Stimulated activated CD4-positive, alpha-beta T cell treated with anti-CD3 and anti-CD28 coated beads, TNF-alpha, amount 100 ng/mL, for 4 hours (primary cell): ENCODE measurements at places on chromosomes 7 and 10.

GRCh38 chr10:98846787-98847186 lies 388.9 kb downstream of the HPSE2 start:
- no peak for DNase-seq

GRCh38 chr7:13152755-13153154 lies 465.3 kb downstream of the ARL4A start:
- DNase-seq, result no peak

GRCh38 chr10:52297747-52298146 lies 16.3 kb upstream of the DKK1 start:
- DNase-seq, result no peak

- no peak for DNase-seq
Observed at GRCh38 chr10:27319752-27320431, 79.3 kb upstream of the ACBD5 start.

DNA sequence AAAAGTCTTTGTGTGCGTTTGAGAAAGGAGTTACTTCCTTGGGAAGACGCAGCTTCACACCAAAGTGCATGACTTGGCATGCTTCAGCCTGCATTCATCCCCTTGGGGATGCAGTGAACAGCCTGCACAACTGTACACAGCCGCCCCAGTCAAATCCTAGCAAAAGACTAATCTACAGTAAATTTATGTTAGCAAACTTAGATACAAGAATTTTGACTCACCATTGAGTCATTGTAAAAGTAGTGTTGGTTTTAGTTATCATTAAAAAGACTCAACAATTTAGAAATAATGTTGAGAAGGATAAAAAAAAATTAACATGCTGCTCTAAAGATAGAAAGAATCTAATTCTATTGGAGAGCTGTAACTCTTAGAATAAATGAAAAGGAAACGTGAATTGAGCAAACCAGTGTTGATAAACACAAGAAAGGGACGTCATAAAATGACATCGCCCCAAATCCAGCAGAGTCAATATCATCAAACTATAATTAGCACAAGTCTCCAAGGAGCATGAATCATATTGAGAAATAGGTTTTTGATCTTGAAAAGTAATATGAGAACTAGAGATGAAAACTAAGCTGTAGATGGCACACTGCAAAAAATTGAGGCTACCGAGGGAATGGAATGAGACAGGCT lies 11.9 kb upstream of the OPTN start:
- DNase-seq, result no peak

DNA sequence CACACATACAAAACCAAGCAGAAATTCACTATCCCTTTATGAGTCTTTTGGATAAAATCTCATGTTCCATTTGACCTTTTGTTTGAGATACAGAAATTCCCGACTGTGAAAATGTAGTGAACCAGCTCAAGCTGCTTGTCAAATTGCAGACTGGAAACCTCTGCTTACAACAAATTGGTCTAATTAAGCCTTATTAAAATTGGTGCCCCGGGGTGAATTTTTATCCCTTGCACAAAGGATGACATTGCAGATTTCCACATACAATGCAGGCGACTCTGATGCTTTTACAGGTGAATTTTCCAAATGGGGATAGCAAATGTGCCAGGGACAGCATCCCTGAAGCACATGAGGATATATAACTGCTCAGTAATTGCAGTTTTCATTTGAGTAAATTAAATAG lies 257.3 kb downstream of the BMPER start:
- DNase-seq, result no peak

DNA sequence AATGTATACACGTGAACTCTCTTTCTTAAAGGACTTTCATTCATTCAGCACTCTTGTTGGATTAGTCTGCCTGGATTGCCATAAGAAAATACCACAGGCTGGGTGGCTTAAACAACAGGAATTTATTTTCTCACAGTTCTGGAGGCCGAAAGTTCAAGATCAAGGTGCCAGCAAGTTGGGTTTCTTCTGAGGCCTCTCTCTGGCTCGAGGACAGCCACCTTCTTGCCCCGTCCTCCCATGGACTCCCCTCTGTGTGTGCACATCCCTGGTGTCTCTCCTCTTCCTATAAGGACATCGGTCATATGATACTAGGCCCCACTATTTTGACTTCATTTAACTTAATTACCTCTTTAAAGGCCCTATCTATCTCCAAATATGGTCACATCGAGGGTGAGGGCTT lies 110.4 kb upstream of the BMPER start:
- DNase-seq, result no peak

GRCh38 chr10:132987671-132988571 lies 45.6 kb upstream of the CFAP46 start:
- no peak for DNase-seq

DNA sequence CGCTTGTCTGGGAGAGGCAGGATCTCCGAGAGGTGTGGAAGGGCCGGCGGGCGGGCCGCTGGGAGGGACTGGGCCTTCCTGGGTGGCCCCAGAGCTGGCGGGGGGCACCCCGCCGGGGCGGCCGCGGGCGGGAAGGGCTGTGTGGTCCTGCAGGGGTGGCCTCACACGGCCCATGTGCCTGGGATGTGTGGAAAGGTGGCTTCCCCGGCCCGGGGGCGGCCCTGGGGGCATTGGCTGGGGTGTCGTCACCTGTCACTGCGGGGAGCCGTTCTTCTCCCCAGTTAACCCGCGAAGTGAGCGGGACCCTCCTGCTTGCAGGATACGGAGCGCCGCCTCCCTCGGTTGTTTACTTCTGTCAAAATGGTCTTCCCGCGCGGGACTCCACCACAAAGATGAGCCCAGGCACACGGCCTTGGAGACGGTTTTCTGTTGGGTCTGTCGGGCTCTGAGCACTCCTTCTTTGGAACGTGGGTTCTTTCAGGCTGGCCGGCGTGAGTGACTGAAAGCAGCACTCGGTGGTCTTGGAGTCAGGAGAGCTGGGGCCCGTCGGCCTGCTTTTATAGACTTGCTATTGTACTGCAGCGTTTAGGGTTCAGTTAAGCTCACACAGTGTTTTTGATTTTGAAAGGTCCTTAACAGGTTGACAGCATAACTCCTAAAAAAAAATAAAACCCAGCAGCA lies 700 bp downstream of the SMC3 start:
- DNase-seq, result peak; percentile 26

- DNase-seq, result no peak
Observed at GRCh38 chr10:62352356-62352970, 21.7 kb upstream of the ZNF365 start.

GRCh38 chr10:3077940-3078630 lies 10.7 kb downstream of the PFKP start:
- DNase-seq, result no peak

DNA sequence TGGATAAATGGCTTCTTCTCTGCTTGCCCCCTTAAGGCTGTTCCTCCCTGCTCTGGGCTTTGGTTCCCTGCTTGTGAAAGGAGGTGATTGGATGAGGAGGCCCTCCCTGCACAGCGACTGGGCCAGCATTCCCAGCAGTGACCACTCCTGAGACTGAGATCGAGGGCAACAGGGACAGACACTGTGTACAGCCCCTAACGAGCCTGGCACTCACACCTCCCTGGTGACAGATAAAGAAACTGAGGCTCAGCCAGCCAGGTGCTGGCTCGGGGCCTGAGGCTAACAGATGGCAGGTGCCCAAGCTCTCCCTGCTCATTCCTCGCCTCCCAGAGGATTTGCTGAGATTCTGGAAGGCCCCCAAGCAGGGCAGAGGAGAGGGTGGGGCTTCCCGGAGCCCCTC lies 12.0 kb upstream of the AQP1 start:
- no peak for DNase-seq

GRCh38 chr7:115572111-115572510 lies 458.5 kb downstream of the TFEC start:
- DNase-seq, result no peak

- DNase-seq, result no peak
Observed at GRCh38 chr10:727162-727790, 37.8 kb upstream of the DIP2C start.

- DNase-seq, result no peak
Observed at GRCh38 chr7:132140341-132140740, 435.9 kb downstream of the PLXNA4 start.

- DNase-seq, result no peak
Observed at GRCh38 chr7:95780665-95781064, 8.3 kb downstream of the DYNC1I1 start.

GRCh38 chr7:93736668-93737369 lies 153.7 kb downstream of the TFPI2 start:
- DNase-seq, result no peak

- no peak for DNase-seq
Observed at GRCh38 chr10:30348378-30348776, 701 bp downstream of the MTPAP start.
